ENCODE measurements at places on chromosomes 3 and 15. TPM values are rescaled to one million over a fixed set of nuclear protein-coding genes. Genes with fewer than 3 reads are reported as not detected.
A peak's percentile ranks its signal among the peaks of the same experiment; 100 is the strongest.

Gene LOXL1
- 8.6 TPM for total RNA-seq

Gene KCNAB1
- total RNA-seq, result 0.19 TPM

Gene UBA3
- 133 TPM for total RNA-seq

Gene CCNB2
- 95.3 TPM for total RNA-seq

Gene PLSCR2
- total RNA-seq, result not detected

Gene SOX14
- not detected for total RNA-seq

Gene ALDH1A2
- total RNA-seq, result 0.82 TPM

Gene GOLGA8K
- total RNA-seq, result 1.5 TPM

DNA sequence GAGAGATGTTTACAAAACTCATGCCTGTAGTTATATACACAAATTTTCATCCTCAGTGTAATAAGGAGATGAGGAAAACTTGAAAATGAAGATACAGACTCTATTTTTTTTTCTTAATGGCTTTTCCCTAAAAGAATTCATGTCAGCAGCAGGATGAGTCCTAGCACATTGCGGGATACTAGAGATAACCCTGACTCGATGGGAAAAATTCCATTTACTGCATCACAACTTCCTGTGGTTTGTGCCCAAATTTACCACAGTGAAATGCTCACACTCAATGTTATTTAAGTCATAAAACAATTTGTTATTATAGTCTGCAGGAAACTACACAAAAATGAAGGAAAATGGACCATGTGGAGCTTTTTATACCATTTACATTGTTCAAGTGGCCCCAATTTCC, 581.9 kb upstream of the ZNF717 start:
- no peaks in the 10 kb centered on the region for H3K4me1 ChIP-seq
- H3K36me3 ChIP-seq, result no peaks in the 10 kb centered on the region
- H3K27me3 ChIP-seq, result no peaks in the 10 kb centered on the region
- no peak overlapping the region for H3K4me3 ChIP-seq

DNA sequence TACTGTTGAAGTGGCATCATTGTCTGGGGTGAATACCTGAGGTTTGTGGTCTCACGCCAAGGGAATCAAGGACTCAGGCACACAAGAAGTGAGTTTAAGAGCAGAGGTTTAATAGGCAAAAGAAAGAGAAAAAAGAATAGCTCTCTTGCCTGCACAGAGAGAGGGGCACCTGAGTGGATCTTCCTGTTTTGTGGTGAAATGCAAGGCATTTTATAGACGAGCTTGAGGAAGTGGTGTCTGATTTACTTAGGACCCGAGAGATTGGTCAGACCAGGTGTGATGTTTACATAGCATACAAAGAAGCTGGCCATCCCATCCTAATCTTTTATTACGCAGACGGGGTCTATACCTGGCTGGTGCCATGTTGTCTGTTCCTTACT, 13.2 kb downstream of the CCR5 start:
- peak overlapping the region; percentile 68 for H3K27ac ChIP-seq
- peaks cover 7% of the 10 kb centered on the region for H3K36me3 ChIP-seq
- no peak for DNase-seq

- no peak overlapping the region for H3K27ac ChIP-seq
- no peak for DNase-seq
- H3K36me3 ChIP-seq, result no peaks in the 10 kb centered on the region
- no peak overlapping the region for H3K4me3 ChIP-seq
Measured at GRCh38 chr3:194364652-194365434, 4.7 kb downstream of the LRRC15 start.

- H3K27ac ChIP-seq, result no peak overlapping the region
- no peaks in the 10 kb centered on the region for H3K27me3 ChIP-seq
- peaks cover 59% of the 10 kb centered on the region for H3K4me1 ChIP-seq
- no peak for DNase-seq
- H3K4me3 ChIP-seq, result no peak overlapping the region
- H3K36me3 ChIP-seq, result peaks cover 10% of the 10 kb centered on the region
Measured at GRCh38 chr3:141382571-141382970, 14.3 kb downstream of the ZBTB38 start.

DNA sequence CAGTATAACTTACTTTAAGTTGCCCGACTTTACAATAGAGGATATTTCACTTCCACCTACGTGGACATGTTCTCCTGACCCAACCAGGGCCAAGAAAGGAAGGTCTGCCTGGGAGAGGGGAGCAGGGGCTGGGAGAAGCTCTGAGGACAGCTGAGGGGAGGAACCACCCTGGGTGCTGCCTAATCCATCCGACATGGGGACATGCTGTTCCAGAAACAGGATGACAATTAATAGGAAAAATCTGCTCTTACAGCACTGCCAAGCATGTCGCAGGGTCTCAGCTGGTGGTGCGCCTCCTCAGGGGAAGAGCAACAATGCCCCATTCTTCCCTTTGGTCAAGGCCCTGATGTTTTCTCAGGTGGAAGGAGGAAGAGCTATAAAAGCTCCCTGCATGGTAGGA, 132.3 kb downstream of the NTRK3 start:
- no peak overlapping the region for H3K4me3 ChIP-seq
- DNase-seq, result no peak
- no peaks in the 10 kb centered on the region for H3K36me3 ChIP-seq
- peaks cover 8% of the 10 kb centered on the region for H3K4me1 ChIP-seq
- peaks cover 3% of the 10 kb centered on the region for H3K27me3 ChIP-seq

GRCh38 chr15:90004252-90004651, 3.1 kb downstream of the ZNF710 start:
- H3K36me3 ChIP-seq, result peaks cover 5% of the 10 kb centered on the region
- no peak overlapping the region for H3K27ac ChIP-seq
- no peaks in the 10 kb centered on the region for H3K27me3 ChIP-seq
- no peak overlapping the region for H3K4me3 ChIP-seq

DNA sequence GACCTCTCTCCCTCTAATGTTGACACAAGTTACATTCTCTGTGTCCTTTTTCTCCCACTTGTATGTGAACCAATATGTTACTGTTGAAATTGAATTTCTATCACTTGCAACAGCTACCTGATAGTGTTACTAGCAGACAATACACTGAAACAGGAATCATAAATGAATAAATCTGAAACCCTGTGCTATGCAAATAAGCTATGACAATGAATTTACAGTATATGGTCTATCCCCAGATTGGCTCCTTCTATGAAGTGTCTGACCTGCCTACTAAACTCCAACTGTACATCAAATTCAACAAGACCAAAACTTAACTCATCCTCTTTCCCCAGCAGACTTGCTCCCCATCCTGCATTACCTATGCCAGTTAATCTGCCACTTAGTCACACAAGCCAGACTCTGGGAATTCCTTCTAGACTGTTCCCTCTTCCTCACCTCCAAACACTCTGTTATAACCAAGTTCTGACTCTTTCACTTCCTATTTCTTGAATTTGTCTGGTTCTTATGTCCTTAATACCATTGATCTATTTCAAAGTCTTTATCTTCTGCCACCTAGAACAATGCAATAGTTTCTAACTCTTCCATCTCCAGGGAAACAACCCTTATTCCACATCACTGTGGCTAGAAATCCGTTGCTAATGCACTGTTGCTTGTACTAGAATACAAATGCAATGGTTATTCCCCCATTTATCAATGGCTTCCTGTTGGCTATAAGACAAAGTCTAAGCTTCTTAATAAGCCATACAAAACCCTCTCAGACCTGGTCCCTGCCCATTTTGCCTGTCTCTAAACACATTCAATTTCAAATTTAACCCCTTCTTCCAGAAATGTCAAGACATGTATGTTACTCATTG, 13.4 kb upstream of the ZNF639 start:
- no peak overlapping the region for H3K27ac ChIP-seq
- peaks cover 38% of the 10 kb centered on the region for H3K27me3 ChIP-seq
- no peak for DNase-seq
- H3K4me1 ChIP-seq, result no peaks in the 10 kb centered on the region

- peaks cover 71% of the 10 kb centered on the region for H3K36me3 ChIP-seq
- H3K4me1 ChIP-seq, result peaks cover 70% of the 10 kb centered on the region
- peak overlapping the region; percentile 39 for H3K4me3 ChIP-seq
- no peaks in the 10 kb centered on the region for H3K27me3 ChIP-seq
- H3K27ac ChIP-seq, result peak overlapping the region; percentile 89
Measured at GRCh38 chr3:5198313-5198677, 10.8 kb downstream of the EDEM1 start.

DNA sequence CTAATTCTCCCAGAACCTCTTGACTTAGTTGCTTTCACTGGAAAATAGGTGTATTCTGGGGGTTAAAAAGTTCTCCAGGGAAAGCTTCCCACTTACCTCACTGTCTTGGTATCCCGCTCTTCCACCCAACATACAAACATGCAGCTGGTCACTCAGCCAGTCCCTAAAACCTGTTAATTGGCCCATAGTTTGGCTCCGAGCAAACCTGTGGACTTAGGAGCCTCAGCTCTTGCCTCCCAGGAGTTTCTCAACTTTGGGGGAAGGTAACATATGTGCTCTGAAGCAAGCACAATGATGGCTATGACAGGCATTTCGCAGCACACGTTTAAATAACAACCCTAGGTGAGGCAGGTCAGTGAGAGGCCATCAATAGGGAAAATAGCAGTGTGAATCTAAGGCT, 25.8 kb upstream of the LRRFIP2 start:
- no peak for DNase-seq
- H3K4me3 ChIP-seq, result no peak overlapping the region
- peaks cover 6% of the 10 kb centered on the region for H3K27me3 ChIP-seq
- no peak overlapping the region for H3K27ac ChIP-seq
- no peaks in the 10 kb centered on the region for H3K4me1 ChIP-seq

GRCh38 chr3:4322635-4323034, 19.5 kb downstream of the SETMAR start:
- H3K4me3 ChIP-seq, result no peak overlapping the region
- no peak overlapping the region for H3K27ac ChIP-seq
- no peaks in the 10 kb centered on the region for H3K27me3 ChIP-seq
- no peaks in the 10 kb centered on the region for H3K4me1 ChIP-seq
- H3K36me3 ChIP-seq, result peaks cover 6% of the 10 kb centered on the region

DNA sequence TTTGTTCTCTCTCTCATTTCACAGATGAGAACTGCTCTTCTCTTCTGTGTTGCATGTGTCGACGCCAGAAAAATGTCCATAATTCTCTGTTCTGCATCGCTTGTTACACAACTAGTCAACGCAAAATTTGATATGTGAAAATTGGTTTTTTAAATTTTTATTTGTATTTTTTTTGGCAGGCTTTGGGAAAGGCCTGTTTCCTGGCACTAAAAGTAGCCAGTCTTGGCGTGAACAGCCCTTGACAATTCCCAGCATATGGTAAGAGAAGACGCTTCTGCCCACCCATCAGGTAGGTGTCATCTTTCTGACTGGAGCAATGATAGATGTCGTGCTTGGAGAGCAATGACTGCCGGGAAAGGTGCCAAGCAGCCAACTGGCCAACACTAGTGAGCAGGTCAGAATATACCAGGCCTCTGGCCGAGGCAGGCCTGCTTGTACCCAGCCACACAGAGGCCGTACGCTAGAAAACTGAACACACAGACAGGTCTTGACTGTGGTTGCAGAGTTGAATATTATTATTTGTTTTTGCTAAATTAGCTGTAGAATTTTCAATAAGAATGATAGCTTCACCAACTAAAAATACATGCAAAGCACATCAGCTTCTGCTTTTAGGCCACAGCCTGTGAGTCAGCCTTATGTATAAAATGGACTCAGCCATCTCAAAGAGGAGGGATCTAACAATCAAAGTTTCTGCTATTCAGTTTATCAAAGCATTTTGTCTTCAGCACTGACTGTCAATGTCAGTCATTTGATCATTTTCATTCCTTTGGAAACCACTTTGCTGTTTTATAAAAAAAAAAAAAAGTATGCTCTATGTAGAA, 837.5 kb downstream of the MCTP2 start:
- DNase-seq, result no peak
- H3K4me3 ChIP-seq, result no peak overlapping the region
- H3K4me1 ChIP-seq, result no peaks in the 10 kb centered on the region
- no peaks in the 10 kb centered on the region for H3K36me3 ChIP-seq
- H3K27ac ChIP-seq, result no peak overlapping the region
- H3K27me3 ChIP-seq, result no peaks in the 10 kb centered on the region

- no peaks in the 10 kb centered on the region for H3K36me3 ChIP-seq
- no peak overlapping the region for H3K27ac ChIP-seq
- H3K4me3 ChIP-seq, result no peak overlapping the region
- peaks cover 55% of the 10 kb centered on the region for H3K27me3 ChIP-seq
- H3K4me1 ChIP-seq, result peaks cover 15% of the 10 kb centered on the region
Measured at GRCh38 chr15:59931646-59932261, 72.4 kb upstream of the FOXB1 start.

GRCh38 chr15:87656372-87656771, 600.2 kb downstream of the NTRK3 start:
- no peak overlapping the region for H3K4me3 ChIP-seq
- no peak overlapping the region for H3K27ac ChIP-seq
- DNase-seq, result no peak
- no peaks in the 10 kb centered on the region for H3K4me1 ChIP-seq

- no peak overlapping the region for H3K4me3 ChIP-seq
- H3K27me3 ChIP-seq, result peaks cover 6% of the 10 kb centered on the region
- H3K27ac ChIP-seq, result no peak overlapping the region
Measured at GRCh38 chr15:65305776-65306175, 1.3 kb downstream of the RNU5B-1 start.

- H3K36me3 ChIP-seq, result no peaks in the 10 kb centered on the region
- H3K4me3 ChIP-seq, result no peak overlapping the region
- DNase-seq, result no peak
- H3K27me3 ChIP-seq, result no peaks in the 10 kb centered on the region
- H3K4me1 ChIP-seq, result no peaks in the 10 kb centered on the region
Measured at GRCh38 chr15:33132722-33133345, 61.7 kb downstream of the FMN1 start.

- H3K36me3 ChIP-seq, result peaks cover 1% of the 10 kb centered on the region
- H3K4me3 ChIP-seq, result no peak overlapping the region
- H3K27me3 ChIP-seq, result no peaks in the 10 kb centered on the region
- no peak for DNase-seq
Measured at GRCh38 chr3:37218206-37218605, 43.8 kb upstream of the LRRFIP2 start.

- peak overlapping the region; percentile 34 for H3K27ac ChIP-seq
- H3K4me3 ChIP-seq, result peak overlapping the region; percentile 18
- DNase-seq, result no peak
- H3K36me3 ChIP-seq, result peaks cover 3% of the 10 kb centered on the region
- peaks cover 14% of the 10 kb centered on the region for H3K4me1 ChIP-seq
Measured at GRCh38 chr3:39808467-39809180, 785 bp upstream of the MYRIP start.

- H3K27me3 ChIP-seq, result no peaks in the 10 kb centered on the region
- no peak overlapping the region for H3K27ac ChIP-seq
- peaks cover 12% of the 10 kb centered on the region for H3K4me1 ChIP-seq
- no peaks in the 10 kb centered on the region for H3K36me3 ChIP-seq
Measured at GRCh38 chr15:52438047-52438446, 90.6 kb downstream of the MYO5A start.

DNA sequence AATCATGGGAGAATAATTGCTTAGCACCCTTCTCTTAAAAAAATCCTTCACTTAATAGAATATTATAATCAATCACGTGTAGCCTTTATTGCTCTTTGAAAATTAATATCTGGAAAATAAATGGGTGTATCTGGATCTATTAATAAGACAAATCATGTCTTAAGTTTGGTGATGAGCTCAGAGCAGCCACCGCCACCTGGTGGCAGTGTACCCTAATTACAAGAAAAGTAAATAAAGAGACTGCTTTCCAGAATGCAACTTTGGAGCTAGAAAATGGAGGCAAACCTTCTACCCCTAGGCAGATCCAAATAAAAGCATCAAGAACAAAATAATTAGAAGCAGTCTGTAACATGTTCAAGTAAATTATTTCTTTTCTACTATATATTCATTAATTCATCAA, 43.5 kb downstream of the EPHB1 start:
- no peak overlapping the region for H3K27ac ChIP-seq
- peaks cover 28% of the 10 kb centered on the region for H3K27me3 ChIP-seq

Data from activated CD8-positive, alpha-beta memory T cell treated with anti-CD3 and anti-CD28 coated beads, Interleukin-2, amount 10 ng/mL, durations not matched to agents 7 days and 5 days (primary cell).